ENCODE measurements at places on chromosomes 7 and 10.

DNA sequence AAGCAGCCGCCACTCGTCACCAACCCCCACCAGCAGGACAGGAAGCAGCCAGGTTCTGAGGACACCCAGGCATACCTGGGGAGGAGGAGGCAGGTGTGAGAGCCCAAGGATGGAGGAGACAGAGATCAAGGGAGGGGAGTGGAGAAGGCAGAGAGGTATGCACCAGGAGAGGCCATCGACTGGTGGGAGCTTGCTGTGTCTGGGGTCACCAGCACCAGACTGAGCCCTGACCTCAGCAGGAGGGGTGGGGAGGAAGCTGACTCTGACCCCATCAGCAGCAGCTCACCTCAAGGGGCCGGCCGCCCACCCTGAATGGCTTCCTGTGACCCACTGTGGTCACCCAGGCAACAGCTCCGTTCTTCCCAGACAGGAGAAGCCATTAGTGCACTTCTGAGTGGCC, 7.8 kb downstream of the VIPR2 start:
- no peak for DNase-seq

- DNase-seq: no peak
Measured at GRCh38 chr7:34038816-34039470, 133.6 kb downstream of the BMPER start.

GRCh38 chr10:90930070-90930837, 9.4 kb upstream of the ANKRD1 start:
- DNase-seq: no peak

GRCh38 chr10:95291365-95292039, 699 bp upstream of the PDLIM1 start:
- no peak for DNase-seq

DNA sequence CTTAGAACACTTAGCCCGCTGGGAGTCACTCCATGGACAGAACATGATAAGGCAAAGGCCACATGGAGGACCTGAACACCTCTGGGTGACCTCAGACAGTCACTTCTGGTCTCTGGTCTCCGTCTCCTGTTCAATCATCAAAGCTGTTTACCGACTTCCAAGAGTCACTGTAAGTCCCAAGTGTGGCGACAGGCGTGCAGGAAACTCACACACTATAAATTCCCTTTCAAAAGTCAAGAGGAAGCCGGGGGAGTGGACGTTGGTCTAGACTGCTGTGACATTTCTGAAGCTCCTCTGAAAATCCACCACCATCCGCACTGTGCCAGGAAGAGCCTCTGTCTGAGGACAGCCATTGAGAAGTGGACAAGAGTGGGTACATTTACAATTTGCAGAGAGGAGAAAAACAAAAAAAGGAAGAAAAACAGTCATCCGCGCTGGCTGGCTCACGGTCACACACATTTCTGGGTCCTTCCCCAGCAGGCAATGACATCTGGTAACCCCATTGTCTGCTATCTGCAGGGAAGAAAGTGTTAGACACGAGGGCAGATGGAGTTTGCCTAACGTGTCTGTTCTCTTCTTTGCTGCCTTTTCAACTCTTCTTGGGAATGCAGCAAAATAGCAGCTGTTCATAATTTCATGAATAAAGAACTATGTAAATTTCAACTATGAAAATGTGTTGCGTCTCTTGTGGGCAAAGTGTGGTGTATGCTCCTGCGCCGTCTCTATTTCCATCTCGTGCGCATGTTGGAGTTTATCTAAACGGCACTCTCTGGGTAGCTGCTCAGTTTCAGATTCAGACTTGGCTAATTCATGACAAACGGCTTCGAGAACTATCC, 32.9 kb upstream of the CUX1 start:
- DNase-seq: no peak

GRCh38 chr10:76641215-76641614, 996.4 kb downstream of the KCNMA1 start:
- DNase-seq: no peak

GRCh38 chr7:148871030-148871429, 13.1 kb downstream of the EZH2 start:
- no peak for DNase-seq

GRCh38 chr10:86234107-86234506, 132.5 kb downstream of the GRID1 start:
- no peak for DNase-seq

GRCh38 chr7:6157685-6158423, 114.6 kb downstream of the CYTH3 start:
- no peak for DNase-seq

DNA sequence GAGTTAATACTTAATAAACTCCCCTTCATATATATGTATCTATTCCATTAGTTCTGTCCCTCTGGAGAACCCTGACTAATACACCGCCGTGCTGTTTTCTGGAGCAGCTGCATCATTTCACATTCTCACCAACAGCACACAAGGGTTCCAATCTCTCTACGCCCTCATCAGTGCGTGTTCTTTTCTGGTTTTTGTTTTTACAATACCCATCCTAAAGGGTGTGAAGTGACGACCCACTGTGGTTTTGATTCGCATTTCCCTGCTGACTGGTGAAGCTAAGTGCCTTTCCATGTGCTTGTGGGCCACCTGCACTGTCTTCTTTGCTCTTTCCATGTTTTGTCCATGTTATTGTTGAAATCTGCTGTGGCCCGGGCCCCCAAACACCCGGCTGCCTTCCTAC, 11.0 kb upstream of the INSIG1 start:
- no peak for DNase-seq

DNA sequence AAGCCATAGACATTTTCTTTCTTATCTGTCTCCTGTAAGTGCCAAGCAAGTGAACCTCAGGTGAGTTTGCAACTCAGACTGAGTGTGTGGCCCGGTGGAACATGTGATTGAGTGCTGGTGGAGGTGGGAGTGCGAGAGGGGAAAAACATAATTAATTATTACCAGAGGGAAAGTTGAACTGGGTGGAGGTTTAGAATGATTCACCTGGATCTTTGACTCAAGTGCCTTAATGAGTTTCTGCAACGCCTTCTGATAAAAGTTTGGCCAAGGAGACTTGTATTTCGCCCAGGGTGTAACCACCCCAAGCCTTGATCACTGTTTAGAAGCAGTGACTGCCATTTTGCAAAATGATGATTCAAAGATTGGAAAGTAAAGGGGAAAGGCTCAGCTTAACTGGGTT, 513.9 kb downstream of the GATA3 start:
- no peak for DNase-seq

DNA sequence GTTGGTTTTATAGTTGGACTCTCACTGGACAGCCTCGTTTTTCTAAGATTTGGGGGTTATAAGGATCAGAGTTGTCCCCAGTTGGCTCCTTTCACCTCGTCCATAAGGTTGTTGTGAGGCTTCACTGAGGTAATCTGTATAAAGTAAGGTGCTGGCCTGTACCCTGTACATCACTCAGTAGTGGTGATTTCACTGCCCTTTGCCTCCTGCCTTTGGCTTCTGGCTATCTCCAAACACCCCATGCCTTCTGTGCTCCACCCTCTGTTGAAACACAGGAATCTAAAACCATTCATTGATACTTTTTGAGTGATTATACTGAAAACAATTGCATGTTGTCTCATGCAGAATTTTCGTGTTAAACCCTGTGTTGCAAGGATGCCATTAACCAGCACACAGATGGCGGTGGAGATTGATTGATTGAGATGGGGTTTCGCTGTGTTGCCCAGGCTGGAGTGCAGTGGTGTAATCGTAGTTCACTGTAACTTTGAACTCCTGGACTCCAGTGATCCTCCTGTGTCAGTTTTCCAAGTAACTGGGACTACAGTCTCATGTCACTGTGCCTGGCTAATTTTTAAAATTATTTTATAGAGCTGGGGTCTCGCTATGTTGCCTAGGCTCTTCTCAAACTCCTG, 55.0 kb downstream of the KAT6B start:
- no peak for DNase-seq

DNA sequence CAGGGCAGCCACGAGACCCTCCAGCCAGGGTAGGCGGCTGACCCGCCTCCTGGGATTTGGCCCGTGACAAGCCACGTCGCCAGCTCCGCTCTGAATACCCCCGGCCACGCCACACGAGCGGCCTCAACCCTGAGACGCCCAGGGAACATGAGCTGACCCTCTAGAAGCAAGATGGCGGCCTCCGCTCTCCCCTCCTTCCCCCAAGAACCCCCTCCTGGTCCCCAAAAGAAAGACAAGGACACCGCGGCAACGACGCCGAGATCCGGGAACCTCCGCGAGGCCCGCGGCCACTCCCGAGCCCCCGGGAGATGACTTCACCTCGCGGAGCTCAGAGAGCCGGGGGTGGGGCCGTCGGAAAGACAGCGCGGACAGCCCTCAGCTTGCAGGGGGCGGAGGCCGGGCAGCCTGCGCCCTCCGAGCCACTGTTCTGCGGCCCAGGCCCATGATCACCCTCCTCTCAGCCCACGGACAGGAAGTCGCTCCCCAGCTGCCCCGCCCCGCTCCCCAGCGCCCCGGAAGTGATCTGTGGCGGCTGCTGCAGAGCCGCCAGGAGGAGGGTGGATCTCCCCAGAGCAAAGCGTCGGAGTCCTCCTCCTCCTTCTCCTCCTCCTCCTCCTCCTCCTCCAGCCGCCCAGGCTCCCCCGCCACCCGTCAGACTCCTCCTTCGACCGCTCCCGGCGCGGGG, at the start of gene RALA:
Gene RALA (plus strand): TSS at position 526 of the 685 bp plus-strand sequence. CDS start 63,096 bp downstream, outside the sequence.
- DNase-seq: peak; percentile 90

DNA sequence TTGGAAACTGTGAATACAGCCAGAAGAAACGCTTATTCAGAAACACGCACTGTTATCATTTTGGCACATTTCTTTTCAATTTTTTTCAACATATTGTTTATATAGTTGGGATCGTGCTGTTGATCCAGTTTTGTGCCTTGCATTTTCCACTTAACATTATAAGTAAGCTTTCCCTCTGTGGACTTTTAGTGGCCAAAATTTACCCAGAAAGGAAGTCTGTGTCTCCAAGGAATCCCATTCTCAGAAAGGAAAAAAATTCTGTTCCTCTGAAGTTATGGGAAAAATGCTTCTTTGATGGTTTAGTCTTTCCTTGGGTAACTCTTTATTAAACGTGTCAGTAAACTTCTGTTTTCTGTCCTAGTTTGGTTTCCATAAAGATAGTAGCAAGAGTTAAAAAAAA, 280.0 kb downstream of the REEP3 start:
- DNase-seq: no peak

DNA sequence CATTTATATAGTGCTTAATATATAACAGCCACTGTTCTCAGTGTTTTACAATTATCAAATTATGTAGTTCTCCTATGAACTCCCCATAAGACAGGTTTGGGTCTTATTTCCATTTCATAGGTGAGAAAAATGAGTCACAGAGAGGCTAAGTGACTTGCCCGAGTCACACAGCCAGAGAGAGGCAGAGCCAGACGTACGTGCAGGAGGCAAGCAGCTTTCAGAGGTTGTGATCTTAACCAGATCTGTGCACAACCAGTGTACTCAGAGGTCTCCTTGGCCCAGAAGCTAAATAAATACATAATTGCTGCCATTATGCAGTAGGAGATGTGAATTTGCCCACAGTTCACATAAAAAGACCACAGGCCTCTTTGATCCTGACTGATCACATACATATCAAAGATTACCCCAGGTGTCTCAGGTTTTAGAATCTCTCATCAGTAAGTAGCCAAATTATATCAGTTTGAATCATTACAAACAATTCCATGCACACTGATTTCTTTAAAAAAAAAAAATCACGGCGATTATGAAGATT, 304.7 kb upstream of the AOAH start:
- no peak for DNase-seq

GRCh38 chr7:55073976-55074528, 55.2 kb downstream of the EGFR start:
- peak; percentile 77 for DNase-seq

DNA sequence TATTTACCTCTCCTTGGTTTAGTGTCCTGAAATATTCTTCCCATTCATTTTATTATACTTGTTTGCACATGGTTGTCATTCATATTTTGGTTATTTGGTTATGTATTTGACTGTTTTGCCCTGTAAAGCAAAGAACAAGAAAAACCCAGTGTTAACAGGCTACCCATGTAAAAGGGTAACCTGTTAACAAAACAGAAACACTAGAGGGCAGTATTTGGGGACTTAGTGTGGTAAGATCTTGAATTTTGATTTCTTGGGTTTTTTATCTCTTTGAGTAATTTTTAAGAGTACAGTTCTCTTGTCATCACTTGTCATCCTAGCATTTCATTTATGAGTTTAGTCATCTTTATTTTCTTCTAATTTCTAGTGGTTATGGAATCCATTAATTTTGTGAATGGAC, 51.3 kb downstream of the POLL start:
- DNase-seq: peak; percentile 47

GRCh38 chr7:91005024-91005423, 259.2 kb upstream of the FZD1 start:
- DNase-seq: no peak

GRCh38 chr7:46537191-46537905, 616.3 kb upstream of the IGFBP3 start:
- DNase-seq: no peak

- peak; percentile 56 for DNase-seq
Measured at GRCh38 chr7:1861799-1862458, 191.9 kb downstream of the ELFN1 start.

DNA sequence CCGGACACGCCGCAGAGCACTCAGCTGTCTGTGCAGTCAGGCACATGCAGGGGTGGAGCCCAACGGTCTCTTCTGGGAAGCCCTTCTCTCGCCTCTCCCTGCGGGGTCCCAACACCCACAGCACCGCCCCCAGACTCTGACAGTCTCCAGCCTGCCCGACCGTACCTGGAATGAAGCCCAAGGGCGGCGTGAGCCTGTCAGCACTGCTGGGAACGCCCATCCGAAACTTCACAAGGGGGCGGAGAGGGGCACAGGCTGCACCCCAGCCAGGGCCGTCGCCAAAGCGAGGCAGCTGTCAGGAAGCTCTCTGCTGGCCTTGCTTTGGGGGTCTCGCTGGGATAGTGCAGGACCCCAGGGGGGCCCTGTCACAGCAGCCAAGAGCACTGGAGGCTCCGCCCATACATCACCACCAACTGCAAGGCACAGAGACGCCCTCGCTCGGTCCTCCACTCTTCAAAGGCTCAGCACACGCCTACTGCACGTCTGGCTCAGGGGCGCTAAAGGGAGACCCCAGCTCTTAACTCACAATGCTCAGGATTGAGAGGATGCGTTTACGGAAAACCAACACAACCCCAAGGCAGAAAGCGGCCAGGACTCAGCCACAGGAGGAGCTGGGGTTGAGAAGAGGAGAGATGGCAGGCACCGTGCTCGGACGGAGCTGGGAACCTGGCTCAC, 30.9 kb downstream of the MAD1L1 start:
- DNase-seq: no peak

DNA sequence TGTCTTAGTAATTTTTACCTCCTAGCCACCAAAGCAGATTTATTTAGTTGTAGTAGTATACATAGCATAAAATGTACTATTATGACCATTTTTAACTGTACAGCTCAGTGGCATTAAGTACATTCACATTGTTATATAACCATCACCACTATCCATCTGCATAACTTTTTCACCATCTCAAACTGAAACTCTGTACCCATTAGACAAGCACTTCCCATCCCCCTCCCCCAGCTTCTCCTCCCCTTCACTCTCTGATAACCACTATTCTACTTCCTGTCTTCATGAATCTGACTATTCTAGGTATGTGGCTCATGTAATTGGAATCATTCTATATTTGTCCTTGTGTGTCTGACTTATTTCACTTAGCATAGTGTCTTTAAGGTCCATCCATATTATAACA, 71.9 kb downstream of the MRPL32 start:
- no peak for DNase-seq

Measured in germinal center (tissue), 1 donor.